ENCODE measurements at places on chromosomes 7 and 10.

GRCh38 chr10:85513436-85513835, 853.2 kb downstream of the GRID1 start:
- DNase-seq: no peak

DNA sequence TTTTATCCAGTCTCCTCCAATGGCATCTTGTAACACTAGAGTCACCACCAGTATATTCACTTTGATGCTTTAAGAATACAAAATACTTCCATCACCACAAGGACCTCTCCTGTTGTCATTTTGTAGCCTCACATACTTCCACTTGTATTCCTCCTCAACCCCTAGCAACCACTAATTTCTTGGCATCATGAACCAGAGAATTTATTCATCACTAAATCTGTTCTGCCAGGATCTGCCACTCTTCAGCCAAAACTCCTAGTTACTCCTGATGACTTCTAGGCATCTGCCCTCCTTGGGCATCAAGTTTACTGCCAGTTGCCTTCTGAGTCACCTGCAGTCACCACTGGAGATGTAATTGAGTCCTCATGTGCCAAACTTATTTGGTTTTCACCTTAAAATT, 906.8 kb downstream of the CNTNAP2 start:
- DNase-seq: no peak

GRCh38 chr7:25254604-25255003, 26.3 kb upstream of the NPVF start:
- DNase-seq: no peak

DNA sequence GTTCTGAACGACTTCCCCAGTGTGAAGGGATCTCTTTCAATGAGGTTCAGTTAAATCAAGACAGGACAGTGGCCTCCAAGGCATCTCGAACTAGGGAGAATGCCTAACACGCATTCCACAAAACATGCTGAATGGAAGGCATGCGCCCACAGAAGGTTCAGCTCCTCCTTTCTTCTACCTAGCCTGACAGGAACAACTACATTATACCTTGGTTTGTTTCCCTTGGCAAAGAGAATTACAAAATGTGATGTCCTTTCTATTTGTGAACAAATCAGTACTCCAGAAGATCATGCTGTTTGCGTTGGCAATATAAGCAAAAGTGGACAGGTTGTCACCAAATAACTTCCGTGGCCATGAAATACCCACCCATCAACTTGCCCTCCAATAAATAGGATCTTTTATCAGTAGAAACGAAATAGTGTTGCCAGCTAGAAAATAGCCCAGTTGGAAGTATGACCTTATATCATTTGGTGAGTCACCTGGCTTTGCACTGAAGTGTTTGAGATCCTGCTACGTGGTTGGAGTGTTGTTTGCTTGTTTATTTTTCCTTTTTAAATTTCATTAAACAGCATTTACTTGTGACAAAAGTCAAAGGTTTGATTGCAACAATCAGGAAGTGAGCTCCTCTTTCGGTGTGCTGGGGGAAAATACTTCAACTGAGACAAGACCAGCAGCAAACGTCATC, 117.0 kb upstream of the FAM204A start:
- no peak for DNase-seq

DNA sequence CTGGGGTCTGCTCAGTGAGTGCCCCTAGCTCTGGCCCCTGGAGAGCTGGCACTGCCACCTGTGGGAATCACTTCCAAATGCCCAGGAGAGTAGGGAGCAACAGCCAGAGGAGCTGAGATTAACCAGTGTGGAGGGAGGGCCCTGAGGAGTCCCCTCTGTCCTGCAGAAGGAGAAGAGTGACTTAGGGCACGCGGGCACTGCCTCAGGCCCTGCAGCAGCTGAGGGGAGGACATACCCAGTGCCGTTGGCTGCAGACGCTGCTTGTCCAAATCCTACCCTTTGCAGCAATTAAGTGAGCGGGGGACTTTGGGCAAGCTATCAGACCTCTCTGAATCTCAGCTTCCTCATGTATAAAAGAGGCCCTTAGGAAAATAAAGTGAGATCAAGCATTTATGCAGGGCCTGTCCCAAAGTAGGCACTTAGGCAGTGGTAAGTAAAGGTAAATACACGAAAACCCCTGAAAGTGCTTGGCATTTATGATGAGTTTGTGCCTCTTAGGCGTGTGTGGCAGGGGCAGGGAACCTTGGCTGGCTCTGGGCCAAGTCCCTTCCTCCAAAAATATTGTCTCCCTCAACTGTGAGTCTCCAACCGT, 16.9 kb downstream of the PRF1 start:
- no peak for DNase-seq

GRCh38 chr7:65896279-65896870, 23.5 kb downstream of the VKORC1L1 start:
- no peak for DNase-seq

GRCh38 chr7:149307775-149308501, 45.9 kb downstream of the ZNF783 start:
- DNase-seq: no peak

All from stimulated activated CD4-positive, alpha-beta T cell treated with anti-CD3 and anti-CD28 coated beads, Interleukin-12 subunit alpha, Interleukin-12 subunit beta, amount 100 ng/mL, for 4 hours (primary cell).